ENCODE measurements at places on chromosomes 3 and 15. TPM values are rescaled to one million over a fixed set of nuclear protein-coding genes. Genes with fewer than 3 reads are reported as not detected.

RAD18 gene
- polyA plus RNA-seq = 5.3 TPM

POTEB2 gene
- polyA plus RNA-seq = not detected

RASGRP1 gene
- polyA plus RNA-seq = 1.3 TPM

SSUH2 gene
- 21.6 TPM for polyA plus RNA-seq

DOCK3 gene
- 1.9 TPM for polyA plus RNA-seq

GHSR gene
- not detected for polyA plus RNA-seq

SERPINI2 gene
- not detected for polyA plus RNA-seq

GOLGA6B gene
- polyA plus RNA-seq = not detected

ZNF662 gene
- not detected for polyA plus RNA-seq

PROK2 gene
- not detected for polyA plus RNA-seq

PGBD4 gene
- polyA plus RNA-seq = 0.56 TPM
